ENCODE measurements at places on chromosomes 11 and 22.

DNA sequence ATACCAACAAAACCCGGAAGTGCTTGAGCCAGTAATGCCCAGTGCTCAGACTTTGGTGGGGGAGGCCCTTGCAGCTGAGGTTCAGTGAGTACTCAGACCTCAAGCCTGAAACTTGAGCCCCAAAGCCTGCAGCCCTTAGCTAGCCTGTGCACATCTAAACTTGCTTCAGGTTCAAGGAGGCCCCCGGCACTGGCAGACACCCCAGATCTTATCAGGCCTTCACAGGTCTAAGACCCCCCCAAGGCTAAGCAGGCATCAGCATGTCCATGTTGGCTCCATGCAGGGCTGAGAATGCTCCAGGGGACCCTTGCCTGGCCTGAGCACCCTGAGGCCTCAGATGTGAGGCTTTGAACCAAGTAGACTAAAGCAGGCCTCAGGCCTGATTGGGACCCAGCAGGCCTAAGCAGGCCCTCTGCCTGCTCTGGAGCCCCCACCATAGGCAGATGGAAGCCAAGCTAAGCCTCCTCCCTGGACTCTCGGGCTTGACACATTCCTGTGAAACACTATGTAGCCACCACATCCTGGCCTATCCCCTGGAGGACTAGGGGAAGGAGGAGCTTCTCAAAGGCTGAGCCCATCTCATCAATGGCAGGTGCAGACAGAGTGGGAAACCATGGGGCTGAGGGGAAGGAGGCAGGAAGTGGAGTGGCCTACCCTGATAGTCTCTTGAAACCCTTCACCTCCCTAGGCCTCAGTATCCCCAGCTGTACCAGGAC is 1.2 kb upstream of the CASTOR1 start:
- no peak for DNase-seq

- DNase-seq, result no peak
Observed at GRCh38 chr11:69475141-69475865, 6.2 kb upstream of the LINC01488 start.

GRCh38 chr11:71139516-71140205 is 112.7 kb downstream of the SHANK2 start:
- DNase-seq, result no peak

DNA sequence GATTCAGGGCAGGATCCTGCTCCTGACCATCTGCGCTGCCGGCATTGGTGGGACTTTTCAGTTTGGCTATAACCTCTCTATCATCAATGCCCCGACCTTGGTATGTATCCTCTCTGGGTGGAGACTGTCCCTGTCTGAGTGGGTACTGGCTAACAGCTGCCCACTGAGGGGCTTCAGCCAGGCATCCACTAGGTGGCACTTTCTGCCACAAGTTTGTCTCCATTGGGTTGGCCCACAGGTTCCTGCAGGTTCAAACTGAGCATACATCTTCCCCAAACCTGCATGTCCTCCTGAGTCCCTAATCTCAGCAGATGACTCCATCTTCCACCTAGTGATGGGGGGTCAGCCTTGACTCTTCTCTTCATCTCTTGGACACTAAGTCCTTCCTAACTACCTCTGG is 4.4 kb downstream of the SLC2A11 start:
- peak; percentile 56 for DNase-seq

GRCh38 chr11:115695677-115696364 is 191.6 kb upstream of the CADM1 start:
- DNase-seq, result no peak

DNA sequence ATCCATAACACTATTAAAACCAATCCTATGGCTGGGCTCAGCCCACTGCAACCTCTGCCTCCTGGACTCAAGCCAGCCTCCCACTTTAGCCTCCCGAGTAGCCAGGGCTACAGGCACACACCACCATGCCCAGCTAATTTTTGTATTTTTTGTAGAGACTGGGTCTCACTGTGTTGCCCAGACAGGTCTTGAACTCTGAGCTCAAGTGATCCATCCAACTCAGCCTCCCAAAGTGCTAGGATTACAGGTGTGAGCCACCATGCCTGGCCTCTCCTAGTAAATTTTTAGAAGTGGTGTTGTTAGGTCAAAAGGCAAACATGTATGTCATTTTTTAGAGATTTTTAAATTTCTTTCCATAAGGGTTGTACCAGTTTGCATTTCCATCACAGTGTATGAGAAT is 14.2 kb downstream of the F2 start:
- DNase-seq, result no peak

- no peak for DNase-seq
Observed at GRCh38 chr11:70575396-70576060, 177.2 kb downstream of the CTTN start.

DNA sequence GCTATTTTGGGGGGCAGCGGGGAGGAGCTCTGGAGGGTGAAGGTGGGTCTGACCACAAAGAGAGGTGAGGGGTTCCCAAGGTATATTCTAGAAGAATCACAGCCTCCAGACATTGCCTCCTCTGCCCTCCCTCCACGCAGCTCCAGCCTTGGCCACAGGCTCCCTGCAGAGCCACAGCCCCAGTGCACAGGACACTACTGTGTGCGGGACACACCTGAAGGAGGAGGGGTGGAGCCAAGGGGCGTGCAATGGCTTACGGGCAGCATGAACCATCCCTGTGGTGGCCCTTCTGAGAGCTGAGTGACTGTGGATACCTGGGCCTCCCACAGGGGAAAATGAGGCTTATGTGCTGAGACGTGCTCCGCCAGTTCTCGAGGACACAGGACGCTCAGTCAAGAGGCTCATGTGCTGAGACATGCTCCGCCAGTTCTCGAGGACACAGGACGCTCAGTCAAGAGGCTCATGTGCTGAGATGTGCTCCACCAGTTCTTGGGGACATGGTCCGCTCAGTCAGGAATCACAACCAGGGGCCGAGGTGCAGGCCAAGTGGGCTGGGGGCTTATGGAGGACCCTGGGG is 417.3 kb downstream of the SHANK2 start:
- DNase-seq, result no peak

- no peak for DNase-seq
Observed at GRCh38 chr11:118857385-118857784, 26.3 kb upstream of the CXCR5 start.
